ENCODE measurements at places on chromosomes 6 and 20.
A peak's percentile ranks its signal among the peaks of the same experiment; 100 is the strongest.

- DNase-seq: no peak
These were observed 260.4 kb downstream of the CBLN4 start for GRCh38 chr20:55744896-55745295.

DNA sequence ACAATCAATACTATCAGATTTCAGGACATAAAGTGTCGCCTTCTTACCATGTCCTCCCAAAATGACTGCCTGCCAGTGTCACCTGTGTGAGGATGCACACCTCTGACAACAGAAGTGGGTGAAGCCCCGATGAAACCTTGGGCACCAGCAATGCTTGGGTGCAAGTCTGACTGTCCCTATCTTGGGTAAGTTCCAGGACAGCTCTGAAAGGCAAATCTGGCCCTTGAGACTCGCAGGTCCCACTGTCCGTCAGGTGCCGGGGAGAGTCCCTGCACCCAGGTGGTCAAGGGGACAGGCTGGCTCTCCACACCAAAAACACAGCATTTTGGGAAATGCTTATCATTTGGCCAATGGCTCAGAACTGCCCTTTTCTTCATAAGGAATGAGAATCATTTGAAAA, 43.3 kb downstream of the EZR start:
- no peak for DNase-seq

DNA sequence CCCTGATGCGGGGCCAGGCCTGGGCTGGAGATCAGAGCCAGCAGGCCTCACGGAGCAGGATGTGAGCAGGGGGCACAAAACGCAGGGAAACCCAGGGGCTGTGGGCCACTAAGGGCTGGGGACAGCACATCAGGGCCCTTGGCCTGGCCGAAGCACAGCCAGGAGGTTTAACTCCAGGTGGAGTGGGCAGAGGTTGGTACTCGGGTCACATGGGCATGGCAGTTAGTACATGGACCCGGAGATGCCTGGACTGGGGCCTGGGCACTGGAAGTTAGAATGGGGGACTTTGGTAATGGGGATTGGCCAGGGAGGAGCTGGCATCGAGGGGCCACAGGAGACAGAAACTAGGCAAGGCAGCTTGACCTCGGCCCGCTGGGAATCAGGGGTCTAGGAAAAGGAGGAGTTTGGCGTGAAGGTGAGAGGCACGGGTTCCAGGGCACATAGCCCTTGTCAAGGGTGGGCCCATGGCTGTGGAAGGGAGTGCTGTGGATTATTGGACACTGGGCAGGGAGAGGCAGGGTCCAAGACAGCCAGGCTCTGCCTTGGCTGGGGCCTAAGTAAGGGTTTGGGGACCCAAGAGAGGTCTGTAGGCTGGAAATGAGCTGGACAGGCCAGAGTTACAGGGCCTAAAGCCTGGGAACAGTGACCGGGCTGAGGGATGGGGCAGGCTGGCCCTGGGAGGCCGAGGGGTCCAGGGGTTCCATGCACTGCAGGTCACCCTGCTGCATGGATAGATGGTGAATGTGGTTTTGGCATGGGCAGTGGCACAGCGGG, 41.6 kb upstream of the CD93 start:
- no peak for DNase-seq

DNA sequence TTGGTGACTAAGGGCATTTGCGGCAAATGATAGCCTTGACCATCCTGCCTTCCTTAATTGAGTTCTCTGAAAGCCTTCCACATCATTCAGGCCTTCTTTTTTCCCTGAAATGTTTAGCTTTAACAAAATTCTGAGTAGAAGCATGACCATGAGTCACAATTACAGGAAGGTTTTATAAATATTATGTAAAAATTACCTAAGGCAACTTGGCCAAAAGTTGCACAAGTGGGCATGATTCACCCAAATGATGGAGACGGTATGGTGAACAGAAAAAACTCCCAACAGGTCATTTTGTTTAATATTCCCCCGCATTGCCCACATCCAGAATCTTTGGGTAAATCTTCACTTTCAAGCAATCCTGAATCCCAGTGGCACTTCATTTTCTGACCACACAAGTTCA, 37.0 kb downstream of the MC3R start:
- DNase-seq: no peak

- no peak for DNase-seq
These were observed 10.2 kb downstream of the HDAC2 start for GRCh38 chr6:113960795-113961194.

- DNase-seq: peak; percentile 73
These were observed 1.5 kb upstream of the GMEB2 start for GRCh38 chr20:63628246-63628975.

GRCh38 chr6:152642578-152643375, 5.6 kb upstream of the SYNE1 start:
- no peak for DNase-seq

DNA sequence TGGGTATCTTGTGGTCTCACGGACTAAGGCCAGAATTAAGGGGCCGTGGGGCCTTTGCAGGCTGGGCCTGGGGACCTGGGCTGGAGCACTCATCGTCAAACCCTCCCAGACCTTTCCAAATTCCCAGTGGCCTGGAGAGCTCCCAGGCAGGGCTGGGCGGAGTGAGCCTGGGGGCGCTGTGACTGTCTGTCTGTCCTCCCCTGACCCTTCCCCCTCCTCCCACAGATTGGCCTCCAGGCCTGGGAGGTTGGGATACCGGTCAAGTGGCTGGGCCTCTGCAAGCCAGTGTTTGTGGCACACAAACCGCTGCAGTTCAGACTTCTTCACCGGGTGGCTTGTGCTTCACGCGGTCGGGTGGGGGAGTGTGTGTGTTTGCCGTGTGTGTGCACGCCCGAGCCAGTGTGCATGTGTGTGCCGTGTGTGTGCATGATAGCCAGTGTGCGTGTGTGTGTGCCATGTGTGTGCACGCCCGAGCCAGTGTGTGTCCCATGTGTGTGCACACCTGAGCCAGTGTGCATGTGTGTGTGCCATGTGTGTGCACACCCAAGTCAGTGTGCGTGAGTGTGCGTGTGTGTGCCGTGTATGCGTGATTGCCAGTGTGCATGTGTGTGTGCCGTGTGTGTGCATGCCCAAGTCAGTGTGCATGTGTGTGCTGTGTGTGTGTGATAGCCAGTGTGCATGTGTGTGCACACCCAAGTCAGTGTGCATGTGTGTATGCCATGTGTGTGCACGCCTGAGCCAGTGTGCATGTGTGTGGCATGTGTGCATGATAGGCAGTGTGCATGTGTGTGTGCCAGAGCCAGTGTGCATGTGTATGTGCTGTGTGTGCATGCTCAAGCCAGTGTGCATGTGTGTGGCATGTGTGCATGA, 6.3 kb downstream of the RBBP8NL start:
- no peak for DNase-seq

- no peak for DNase-seq
These were observed 21.3 kb upstream of the NUS1 start for GRCh38 chr6:117653949-117654348.

DNA sequence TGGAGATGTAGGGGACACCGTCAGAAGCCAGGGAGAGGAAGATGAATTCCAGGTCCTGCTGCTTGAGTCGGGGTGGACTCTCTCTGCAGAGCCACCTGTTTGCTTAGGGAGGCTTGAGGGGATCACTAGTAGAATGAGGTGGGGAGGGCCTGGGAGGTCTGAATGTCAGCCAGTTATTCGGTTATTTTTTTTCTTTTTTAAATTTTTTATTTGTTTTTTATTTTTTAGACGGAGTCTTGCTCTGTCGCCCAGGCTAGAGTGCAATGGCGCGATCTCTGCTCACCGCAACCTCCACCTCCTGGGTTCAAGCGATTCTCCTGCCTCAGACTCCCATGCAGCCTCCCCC, 8.4 kb downstream of the TEAD3 start:
- DNase-seq: no peak

- DNase-seq: no peak
These were observed 30.8 kb downstream of the LAMA5 start for GRCh38 chr20:62336329-62336728.

- no peak for DNase-seq
These were observed 524.8 kb upstream of the GJE1 start for GRCh38 chr6:141607956-141608355.

GRCh38 chr6:97440590-97441176, 157.7 kb upstream of the MMS22L start:
- no peak for DNase-seq

GRCh38 chr6:116111552-116112528, 11.2 kb downstream of the NT5DC1 start:
- DNase-seq: no peak

GRCh38 chr6:147304016-147304415, 99.8 kb downstream of the STXBP5 start:
- DNase-seq: no peak

DNA sequence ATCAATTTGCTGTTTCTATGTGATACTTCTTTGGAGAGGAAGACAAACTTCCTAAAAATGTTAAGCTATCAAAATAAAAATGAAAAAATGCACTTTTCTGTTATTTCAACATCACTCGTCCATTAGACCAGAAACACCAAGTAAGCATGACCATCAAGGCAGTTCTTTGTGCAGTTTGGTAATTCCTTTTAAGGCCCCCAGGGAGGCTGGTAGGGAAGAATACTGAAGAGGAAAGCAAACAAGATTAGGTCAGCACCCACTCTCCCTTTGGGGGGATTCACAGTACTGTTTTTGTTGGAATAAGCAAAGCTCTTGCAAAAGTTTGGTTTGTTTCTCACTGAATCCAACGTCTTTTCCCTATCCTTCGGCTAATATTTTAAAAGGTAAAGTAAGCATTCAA, 206.8 kb upstream of the SLC35B3 start:
- DNase-seq: no peak

DNA sequence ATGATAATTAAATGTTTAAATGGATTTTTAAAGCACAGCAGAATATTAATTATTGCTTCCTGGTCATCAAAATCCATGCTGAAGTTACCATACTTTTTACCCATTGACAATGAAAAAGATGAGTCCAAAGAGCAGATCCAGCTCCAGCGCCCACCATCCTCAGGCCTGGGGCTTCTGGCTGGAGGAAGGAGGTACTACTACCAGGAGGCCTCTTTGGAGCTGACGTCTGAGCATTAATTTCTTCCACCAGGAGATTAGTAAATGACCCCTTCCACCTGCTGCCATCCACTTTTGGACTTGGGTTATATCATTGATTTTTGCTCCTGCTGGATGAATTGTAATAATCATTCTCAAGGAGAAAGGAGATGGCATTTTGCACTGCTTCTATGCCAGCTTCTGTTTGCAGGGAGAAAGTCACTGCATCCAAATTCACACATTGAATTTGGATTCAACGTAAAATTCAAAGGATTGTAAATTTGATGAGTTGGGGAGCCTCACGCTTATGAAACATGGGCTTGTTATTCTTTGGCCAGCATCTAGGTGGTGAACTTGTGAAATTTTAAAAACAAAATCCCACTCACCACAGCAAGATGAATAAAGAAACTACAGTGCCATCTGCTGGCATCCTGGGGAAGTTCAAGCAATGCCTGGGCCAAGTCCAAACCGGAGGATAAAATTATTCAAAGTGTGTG, 121.8 kb downstream of the SASH1 start:
- DNase-seq: peak; percentile 30

DNA sequence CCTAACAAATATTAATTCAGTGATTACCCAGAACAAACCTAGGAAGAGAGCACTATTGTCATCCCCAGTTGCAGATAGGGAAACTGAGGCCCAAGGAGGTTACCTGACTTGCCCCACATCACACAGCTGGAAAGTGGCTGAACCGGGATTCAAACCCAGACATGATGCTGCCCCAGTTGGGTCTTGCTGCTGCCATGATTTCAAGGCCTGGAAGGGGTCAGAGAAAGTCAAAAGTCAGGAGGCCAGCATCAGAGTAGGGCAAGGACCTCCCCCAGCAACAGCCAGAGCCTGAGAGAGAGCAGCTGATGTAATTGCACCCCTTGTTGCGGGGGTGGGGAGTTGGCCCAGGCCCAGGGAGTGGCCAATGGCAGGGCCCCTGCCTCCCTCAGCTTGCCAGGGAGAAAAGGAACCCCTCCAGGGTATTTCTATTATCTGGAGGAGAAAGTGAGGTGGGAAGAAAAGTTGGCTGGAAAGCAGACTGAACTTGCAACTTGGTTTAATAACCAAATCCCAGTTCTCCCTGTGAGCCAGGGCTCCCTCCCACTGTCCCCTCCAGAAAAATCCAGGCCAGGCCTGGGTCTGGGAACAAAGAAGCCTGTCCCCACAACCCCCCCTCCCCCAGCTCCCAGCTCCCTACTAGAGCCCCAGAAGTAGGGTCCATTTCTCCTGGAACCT, 83.6 kb downstream of the MRPL14 start:
- no peak for DNase-seq

GRCh38 chr20:62054451-62054953, 11.2 kb downstream of the TAF4 start:
- no peak for DNase-seq
